Activated CD4-positive, alpha-beta T cell treated with anti-CD3 and anti-CD28 coated beads, Interleukin-2, Interleukin-4, amounts not matched to agents 100 ng/mL and 50 ng/mL, durations not matched to agents 16 hours and 8 hours (primary cell): ENCODE measurements at places on chromosomes 11 and 22.

DNA sequence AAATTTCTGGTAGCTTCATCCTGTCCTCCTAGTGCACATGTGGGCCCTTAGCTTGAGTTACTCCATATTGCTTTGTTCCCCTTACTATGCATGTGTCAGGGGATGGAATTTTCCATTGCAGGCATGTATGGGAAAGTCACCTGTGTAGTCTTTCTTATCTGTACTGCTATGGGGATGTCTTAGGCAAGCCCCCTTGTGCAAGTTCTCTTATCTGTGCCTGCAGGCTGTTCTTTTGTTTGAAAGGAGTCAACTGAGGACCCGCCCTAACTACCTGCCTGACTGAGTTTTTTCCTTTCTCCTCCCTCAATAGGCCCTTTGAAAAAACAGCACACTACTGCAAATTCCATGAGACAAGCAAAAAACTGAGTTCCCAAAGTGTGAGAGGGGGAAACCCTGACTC is 8.7 kb downstream of the OR8K5 start:
- no peak for DNase-seq

DNA sequence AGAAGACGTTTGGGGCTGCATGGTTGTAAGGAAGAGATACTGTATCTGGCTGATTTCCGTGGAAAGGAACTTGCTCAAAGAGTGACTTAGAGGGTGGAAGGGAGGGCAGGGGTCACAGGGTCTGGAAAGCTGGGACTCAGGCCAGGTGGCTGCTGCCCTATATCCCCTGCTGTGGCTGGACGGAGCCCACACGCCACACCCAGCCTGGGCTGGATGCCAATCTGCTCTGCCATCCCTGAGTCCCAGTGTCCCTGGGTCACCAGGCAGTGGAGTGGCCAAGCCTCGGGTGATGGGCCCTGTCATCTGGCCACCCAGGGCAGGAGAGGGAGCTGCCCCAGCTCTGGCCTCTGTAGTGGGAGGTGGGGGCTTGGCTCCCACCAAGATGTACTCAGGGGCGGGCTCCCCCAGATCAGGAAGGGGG is 26.5 kb upstream of the KRTAP5-7 start:
- no peak for DNase-seq

- DNase-seq = no peak
Measured at GRCh38 chr11:120219232-120219937, 8.6 kb downstream of the OAF start.

DNA sequence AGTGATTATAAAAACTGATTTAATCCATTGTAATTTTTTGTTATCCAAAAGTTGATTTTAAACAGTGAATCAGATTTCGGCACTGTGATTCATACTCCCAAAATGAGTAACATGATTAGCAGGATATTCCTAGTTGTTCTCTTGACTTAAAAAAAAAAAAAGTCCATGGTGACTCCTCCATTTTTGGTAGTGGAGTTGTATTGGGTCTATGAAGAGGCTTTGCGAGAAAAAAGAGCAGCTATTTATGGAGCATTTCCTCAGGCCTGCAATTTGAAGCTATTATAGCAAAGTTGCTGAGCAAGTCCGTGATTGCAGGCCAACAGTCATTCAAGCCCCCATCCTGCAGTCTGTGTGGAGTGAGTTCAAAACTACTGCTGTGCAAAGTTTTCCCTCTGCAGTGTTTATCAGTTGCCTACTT is 28.8 kb downstream of the YAP1 start:
- DNase-seq = no peak

GRCh38 chr11:131217313-131218310 is 152.8 kb upstream of the NTM start:
- DNase-seq = no peak

GRCh38 chr11:81010631-81011030 is 1569.8 kb upstream of the TENM4 start:
- DNase-seq = no peak

DNA sequence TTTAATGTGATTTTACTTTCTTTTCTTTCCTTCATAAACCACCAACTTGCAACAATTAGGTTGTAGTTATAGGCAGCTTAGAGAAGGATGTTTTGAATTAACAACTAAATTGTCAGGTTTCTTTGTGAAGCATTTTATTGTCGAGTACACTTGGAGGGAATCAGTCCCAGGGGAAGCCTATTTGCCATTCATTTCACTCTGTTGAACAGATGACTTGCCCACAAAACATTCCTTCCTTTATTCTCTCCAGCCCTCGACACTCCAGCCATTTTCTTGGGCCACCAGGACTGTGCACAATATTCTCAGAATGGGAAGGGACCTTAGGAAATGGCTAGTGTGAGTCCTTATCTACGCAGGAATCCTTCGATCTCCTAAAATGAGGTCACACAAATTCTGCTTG is 620.6 kb downstream of the SOX6 start:
- DNase-seq = no peak

DNA sequence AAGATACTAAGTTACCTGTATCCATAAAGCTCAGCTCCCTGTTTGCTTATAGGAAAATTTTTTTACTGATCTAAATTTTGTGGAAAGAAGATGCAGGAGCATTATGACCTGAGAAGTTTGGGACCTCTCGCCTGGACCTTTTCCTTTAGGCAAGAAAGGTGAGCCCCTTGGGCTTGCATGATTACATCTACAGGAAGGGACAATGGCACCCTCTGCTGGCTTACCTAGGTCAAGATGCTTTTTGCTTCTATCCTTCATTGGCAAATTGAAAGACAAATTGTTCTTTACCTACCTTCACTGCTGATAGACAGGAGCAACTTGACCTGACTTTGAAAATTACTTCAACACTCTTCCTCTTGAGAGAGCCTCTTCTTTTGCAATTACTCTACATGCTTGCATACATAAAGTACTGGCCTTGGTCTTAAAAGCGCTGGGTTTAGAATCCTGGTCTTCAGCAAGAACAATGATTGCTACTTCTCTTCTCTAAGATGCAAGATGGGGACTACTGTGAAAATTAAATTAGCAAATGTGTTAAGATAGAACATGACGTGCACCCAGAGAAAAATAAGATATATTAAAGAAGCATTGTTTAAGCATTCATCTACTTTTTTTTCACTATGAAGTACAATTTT is 147.2 kb downstream of the TRPC6 start:
- DNase-seq = peak; percentile 5

DNA sequence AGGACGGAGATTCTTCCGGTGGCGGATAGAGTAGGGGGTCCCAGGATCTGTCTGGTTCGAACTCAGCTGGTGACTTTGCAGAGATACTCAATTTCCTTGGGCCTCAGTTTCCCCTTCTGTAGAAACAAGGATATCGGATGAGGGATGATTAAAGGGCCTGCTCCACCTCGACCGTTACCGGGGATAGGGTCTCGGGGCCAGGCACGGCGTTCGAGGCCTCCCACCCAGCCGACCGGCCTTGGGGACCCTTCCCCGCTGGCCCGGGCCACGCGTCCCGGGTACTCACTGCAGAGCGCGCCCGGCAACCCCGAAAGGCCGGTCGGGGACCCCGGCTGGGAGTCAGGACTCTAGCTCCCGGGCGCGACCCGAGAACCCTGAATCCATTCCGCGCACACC is 321 bp downstream of the RHBDD3 start:
- no peak for DNase-seq

- no peak for DNase-seq
Measured at GRCh38 chr11:61273178-61274078, 21.7 kb downstream of the VWCE start.

DNA sequence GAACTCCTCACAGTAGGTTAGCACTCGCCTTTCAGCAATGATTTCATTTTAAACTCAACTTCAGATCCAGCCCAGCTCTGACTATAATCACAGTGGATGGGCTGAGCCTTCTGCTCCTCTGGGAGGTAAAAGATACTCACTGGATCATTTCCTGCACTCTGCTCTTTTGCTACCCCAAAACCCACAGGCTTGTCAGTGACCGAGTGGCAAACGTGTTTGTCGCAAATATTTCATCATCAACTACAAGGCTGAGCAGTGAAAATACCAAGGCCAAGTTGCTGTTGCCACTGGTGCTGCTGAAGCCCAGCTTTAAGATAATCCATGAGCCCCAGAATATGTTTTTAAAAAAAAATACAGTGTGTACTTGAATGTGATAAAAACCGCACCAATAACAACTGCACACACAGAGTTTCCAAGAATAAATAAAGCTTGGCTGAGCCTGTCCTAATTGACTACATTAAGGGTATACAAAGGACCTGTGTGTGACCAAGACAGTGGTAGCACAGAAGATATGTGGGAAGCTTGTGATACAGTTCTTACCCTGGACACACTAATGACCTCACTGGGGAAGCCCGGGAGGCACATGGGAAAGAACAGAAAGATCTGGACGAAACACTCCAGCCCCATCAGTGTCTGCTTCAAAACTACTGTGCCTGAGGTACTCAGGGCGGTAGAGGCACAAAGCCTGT is 41.3 kb downstream of the ABTB2 start:
- DNase-seq = no peak
